ENCODE measurements at places on chromosomes 16 and 17.

DNA sequence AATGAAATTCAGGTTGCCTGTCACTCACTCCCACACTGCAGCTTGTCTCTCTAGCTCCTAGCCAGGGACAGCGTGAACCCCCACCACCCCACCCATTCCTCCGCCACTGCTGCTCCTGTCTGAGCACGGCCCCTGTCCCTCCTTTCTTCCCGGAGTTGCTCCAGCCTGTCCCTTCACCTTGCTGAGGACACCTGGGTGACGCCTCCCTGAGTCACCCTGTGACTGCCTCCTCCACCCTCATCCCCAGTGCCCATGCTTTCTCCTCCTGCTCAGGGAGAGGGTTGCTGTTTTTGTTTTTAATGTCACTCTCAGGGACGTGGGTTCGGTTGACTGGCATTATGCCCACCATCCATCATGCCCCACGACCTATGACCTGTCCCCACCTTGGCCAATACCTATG lies 25.8 kb upstream of the NAT9 start:
- no peak for DNase-seq

DNA sequence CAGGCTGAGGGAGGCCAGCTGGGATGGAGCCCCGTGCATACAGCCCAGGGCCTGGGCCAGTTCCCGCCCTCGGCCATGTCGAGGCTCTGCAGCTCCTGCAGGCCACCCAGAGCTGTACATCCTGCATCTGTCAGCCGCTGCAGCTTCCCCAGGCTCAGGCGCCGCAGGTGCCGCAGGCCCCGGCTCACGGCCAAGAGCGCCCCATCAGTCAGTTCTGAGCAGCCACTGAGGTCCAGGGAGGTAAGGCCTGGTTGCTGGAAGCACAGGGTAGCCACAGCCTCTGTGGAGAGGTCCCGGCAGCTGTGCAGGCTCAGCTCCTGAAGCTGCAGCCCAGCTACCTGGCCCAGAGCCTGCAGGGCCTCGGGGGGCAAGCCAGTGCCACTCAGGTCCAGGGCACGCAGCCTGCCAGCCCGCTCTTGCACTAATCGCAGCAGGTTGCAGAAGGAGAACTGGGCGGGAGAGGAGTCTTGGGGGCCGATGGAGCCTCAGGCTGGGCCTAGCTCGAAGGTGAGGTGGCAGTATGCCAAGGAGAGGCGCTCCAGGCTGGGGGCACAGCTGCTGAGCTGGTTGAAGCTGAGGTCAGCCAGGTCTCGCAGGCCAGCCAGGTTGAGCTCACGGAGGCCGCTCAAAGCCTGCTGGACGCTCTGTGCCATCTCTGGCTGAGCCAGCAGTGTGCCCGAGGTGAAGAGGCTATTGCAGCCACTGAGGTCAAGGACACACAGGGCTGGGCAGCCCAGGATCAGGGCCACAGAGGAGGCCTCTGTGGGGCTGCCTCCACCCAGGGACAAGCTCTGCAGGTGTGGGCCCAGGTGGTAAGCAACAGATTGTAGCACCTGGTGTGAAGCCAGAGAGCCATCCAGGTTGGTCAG lies 11.4 kb downstream of the ELMO3 start:
- DNase-seq, result no peak

GRCh38 chr16:75224306-75225082 lies 5.7 kb downstream of the CTRB1 start:
- no peak for DNase-seq

- no peak for DNase-seq
These were observed 204.5 kb upstream of the CDH8 start for GRCh38 chr16:62240722-62241121.

- no peak for DNase-seq
These were observed 60.9 kb upstream of the TNRC6A start for GRCh38 chr16:24668481-24669061.

DNA sequence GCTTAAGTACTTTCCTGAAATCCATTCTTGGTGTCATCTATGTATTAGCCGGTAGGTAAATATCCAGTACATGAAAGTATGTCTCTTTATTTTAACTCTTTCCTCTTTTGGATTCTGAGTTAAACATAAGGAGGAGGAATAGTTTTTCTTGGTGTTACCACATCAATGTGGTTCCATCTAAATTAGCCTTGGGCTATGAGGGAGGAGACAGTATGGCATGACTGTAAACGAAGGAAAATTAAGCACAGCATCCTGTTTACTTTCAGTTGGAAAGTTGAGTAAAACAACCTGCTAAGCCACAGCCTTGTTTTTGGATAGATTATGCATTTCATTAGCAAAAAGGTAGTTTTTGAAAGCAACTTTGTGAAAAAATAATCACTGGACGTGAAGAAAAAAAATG lies 693.0 kb upstream of the SOX9 start:
- DNase-seq, result no peak
